ENCODE measurements at places on chromosomes 13 and 19.

DNA sequence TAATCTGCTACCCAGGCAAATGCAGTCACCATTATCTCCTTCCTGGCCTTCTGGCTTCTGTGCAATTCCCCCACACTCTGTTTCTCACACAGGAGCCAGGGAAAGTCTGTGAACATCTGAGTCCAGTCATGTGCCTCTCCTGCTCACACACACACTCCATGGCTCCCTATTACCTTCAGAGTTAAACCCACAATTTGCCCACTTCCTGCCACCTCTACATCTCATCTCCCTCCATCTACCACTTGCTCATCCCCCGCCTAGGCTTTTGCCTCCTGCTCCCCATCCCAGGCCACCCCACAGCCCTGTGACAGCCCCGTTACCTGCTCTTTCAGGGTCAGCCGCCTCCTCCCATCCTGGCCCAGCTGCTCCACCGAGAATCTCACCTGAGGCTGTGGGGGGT lies 13.5 kb downstream of the IL12RB1 start:
- DNase-seq: no peak

GRCh38 chr19:4216846-4217245 lies 12.5 kb upstream of the EBI3 start:
- DNase-seq: no peak

- no peak for DNase-seq
Observed at GRCh38 chr19:17263712-17264640, 569 bp downstream of the USHBP1 start.

- DNase-seq: no peak
Observed at GRCh38 chr19:310781-311496, 19.7 kb upstream of the PLPP2 start.

DNA sequence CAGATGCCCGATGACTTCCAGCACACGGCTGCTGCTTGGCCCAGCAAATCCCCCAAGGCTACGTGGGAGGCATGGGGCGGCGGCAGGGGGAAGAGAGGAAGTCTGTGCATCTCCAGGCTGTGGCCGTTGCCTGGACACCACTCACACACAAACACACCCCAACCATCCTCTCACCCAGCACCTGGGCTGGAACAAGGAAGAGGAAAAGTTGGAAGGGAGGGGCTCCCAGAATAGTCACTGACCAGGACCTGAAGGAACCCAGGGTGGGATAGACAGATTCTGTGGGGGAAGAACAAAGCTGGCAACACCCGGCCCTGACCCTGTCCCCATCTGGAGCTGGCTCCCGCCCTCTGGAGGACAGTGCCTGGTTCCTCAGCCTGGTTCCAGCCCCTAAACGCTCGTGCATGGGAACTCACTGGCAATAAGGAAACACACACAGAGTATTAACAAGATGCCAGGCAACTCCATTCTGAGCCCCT lies 11.2 kb downstream of the PPP6R1 start:
- DNase-seq: no peak

- no peak for DNase-seq
Observed at GRCh38 chr13:113029487-113030258, 60.7 kb downstream of the MCF2L start.

DNA sequence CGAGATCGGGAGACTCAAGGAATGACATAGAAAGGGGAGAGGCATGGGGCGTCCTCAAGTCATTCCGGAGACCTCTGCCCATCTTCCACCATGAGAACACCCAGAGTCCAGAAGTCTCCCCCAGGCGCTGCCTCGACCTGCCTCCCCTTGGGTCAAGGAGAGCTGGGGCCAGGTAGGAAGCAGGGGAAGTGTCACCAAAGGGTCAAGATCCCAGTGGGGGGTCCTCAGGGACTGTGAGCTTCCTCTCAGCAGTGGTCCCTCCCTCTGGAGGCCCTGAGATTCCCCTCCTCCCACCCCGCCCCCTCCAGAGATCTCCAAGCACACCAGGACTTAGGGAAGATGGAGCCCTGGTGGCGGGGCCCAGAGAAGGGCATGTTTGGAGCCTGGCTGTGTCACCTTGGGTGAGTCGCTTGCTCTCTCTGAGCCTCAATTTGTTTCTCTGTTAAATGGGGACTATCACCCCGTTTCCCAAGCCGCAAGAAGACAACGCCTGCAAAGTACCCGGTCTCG lies 919 bp downstream of the DACT3 start:
- DNase-seq: no peak

DNA sequence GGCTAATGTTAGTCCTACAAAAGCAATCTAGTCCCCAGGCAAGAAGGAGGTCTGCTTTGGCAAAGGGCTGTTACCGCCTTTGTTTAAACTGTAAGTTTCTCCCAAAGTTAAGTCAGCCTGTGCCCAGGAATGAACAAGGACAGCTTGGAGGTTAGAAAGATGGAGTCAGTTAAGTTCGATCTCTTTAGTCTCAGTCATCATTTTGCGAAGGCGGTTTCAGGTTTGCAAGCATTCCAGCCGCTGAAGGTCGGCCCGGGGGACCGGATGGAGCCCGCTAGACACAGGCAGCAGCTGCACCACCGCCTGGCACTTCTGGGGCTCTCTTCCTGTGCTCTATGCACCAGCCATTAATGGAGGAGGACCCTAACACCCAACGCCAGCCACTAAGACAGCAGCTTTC lies 91.3 kb downstream of the STK24 start:
- no peak for DNase-seq

GRCh38 chr13:110387451-110388107 lies 80.5 kb downstream of the COL4A2 start:
- no peak for DNase-seq

DNA sequence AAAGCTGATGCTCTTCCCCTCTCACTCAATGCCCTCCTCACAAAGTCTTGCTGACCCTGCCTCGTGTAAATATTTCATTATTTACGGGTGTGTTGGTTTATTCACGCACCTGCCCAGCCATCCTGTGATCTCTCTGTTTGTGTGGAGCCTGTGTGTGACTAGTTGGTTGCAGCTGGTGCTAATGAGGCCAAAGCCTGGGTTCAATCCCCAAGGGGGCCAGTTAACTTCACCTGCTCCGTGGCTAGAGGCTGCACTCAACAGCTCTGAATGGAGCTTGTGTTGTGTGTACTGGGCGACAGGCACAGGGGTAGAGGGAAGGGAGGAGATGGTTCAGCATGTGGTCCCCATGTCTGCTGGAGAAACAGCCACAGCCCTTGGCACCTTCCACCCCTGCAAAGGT lies 109.5 kb downstream of the DNAJC15 start:
- no peak for DNase-seq

DNA sequence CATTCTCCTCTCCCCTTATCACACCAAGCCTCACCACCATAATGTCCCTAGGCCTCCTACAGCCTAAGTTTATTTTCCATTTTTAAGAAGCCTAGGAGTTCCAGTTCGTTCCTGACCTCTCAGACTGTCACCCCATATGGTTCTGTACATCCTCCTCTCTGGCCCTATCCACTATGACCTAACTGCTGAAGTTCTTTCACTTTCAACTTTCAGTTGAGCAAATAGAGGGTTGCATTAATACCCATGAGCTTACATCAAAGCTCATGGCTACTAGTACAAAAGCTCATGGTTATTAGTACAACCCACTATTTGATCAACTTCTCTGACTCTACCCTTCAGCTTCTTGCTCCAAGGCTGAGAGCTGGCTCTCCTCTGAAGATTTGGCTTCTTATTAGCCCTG lies 72.9 kb downstream of the FGF14 start:
- no peak for DNase-seq

DNA sequence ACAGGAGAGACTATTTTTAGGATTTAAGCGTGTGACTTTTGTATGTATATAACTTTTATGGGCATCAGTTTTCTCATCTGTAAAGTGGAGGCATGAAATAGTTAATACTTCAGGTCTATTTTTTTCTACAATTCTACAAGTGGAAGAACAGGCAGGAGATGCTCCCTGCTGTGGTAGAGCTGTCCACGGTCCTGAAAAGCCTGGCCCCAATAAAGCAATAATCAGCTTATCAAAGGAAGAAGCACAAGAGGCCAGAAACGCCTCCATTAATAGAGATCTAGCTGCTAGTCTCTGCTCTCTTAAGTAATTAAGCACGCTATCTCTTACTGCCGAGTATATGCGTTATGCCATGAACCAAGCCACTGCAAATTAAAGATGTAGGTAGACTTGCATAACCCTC lies 28.0 kb upstream of the WASF3 start:
- DNase-seq: peak; percentile 80

DNA sequence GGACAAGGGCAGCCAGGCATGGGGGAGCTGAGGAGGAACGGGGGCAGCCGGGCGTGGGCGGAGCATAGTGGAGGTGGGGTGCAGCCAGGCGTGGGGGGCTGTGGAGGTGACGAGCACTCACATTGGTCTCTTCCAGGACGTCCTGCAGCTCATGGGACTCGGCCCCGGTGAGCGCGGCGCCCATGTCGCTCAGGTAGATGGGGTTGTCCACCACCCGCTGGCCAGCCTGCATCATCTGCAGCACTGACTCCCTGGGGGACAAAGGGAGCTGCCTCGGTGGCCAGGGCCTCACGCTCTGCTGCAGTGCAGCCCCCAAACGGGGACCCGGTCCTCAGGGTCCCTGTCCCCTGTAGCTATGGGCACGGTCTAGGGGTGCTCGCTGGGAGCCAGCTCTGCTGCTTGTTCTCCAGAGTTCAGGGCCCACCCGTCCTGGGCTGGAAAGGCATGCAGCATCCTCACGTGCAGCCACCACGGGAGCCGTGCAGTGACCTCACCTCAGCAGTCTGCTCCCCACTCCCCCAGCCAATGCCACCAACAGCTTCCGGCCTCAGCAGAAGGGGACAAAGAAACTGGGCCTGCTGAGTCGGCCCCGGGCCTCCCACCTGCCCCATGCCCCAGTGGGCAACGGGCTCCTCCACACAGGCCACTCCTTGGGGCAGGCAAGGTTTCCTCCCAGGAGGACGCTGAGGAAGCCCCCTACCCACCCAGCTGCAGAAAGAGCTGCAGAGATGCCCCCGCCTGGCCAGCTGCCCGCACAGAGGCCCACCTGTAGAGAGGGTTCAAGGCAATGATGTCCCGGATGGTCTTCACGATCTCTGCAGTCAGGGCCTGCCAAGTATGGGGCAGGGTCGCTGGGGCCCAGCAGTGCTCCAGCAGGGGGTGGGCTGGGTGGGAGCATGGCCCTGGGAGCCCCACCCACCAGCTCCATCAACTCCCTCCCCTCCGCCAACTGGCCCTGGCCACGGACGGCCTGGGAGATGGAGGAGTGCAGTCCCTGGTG lies 12.1 kb downstream of the LONP1 start:
- no peak for DNase-seq

- DNase-seq: no peak
Observed at GRCh38 chr19:41456342-41456918, 13.5 kb downstream of the ERICH4 start.

DNA sequence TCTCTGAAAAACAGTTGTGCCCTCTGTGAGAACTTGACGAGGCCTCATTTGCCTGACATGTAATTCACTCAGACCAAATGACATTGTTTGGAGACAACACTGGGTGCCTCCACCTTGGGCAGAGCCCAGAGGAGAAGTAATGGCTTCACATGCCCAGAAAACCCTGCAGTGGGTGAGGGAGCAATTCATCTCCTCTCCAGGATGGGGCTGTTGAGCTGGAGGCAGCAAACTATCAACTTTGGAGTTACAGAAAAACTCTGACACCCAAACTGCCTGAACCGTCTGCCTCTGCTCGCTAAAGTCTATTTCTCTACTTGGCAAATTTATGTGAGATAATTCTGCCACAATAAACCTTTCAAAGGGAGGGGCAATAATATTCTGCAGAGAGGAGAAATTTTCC lies 146.9 kb downstream of the DCLK1 start:
- DNase-seq: no peak

GRCh38 chr13:88217883-88218282 lies 546.7 kb downstream of the SLITRK5 start:
- no peak for DNase-seq

DNA sequence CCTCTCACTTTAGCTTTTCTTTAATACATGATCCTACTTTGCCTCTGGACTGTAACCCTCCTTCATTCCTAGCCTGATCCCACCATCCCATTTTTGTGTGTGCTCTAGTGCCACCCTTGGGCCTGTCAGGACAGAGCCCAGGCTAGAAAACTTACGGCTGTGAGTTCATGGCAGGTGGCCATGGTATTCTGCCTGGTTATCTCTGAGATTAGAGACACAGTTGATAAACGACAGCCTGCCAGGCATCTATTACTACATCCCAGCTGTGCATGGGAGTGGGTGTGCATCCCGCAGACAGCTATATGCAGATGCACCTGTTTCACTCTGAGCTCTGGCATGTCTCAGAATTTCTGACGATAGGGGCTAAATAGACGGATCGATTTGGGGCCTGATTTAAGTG lies 110.9 kb downstream of the HS6ST3 start:
- no peak for DNase-seq

DNA sequence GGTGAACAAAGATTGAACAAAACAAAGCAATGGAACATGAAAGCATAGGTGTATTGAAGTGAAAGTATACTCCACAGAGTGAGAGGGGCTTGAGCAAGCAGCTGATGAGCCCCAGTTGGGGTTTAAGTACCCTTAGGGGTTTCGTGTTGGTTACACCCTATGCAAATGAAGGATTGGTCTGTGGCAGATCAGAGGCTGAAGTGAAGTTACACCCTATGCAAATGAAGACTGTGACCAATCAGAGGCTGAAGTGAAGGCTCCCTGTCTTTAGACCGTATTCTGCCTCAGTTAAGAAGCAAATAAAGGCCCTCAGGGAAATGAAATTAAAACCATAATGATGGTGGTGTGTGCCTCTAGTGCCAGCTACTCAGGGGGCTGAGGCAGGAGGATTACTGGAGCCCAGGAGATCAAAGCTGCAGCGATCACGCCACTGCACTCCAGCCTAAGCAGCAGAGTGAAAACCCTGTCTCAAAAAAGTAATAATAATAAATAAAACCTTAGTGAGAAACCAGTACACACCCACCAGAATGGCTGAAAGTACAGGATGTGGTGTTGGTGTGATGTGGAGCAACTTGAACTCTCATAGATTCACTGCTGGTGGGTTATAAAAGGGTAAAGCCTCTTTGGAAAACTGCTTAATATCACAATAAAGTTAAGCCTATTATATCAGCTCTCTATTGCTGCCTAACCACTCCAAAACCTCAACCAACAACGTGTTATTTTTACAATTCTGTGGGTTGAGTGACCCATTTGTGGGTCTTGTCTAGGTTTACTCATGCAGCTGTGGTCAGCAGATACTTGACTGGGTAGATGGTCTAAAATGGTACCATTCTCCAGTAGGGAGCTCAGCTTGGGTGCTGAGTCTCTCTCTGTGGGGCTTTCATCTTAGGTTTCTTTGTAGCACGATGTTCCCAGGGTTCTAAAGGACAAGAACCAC lies 12.8 kb upstream of the UPF3A start:
- DNase-seq: no peak

GRCh38 chr19:41904118-41904870 lies 21.3 kb downstream of the ARHGEF1 start:
- no peak for DNase-seq
